AG09309 (cell line): ENCODE measurements at places on chromosomes 3 and 15.
A peak's percentile ranks its signal among the peaks of the same experiment; 100 is the strongest.

DNA sequence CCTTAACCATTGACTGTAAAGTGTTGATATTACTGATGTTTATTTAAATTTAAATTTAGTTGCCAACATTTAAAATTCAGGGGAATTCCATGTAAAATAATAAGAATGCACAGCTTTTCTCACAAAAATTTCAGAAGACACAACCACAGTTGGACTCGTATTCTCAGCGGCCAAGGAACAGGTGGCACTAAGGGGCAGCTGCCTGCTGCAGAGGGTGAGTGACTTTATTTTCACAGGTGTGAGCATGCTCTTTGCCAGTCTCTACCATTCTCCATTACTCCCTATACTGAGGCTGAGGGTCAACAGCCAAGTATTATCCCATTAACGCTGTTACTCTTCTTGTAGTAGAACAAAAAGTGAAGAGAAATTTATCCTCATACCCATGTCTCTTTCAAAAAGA is 92.1 kb upstream of the GADL1 start:
- DNase-seq: no peak

DNA sequence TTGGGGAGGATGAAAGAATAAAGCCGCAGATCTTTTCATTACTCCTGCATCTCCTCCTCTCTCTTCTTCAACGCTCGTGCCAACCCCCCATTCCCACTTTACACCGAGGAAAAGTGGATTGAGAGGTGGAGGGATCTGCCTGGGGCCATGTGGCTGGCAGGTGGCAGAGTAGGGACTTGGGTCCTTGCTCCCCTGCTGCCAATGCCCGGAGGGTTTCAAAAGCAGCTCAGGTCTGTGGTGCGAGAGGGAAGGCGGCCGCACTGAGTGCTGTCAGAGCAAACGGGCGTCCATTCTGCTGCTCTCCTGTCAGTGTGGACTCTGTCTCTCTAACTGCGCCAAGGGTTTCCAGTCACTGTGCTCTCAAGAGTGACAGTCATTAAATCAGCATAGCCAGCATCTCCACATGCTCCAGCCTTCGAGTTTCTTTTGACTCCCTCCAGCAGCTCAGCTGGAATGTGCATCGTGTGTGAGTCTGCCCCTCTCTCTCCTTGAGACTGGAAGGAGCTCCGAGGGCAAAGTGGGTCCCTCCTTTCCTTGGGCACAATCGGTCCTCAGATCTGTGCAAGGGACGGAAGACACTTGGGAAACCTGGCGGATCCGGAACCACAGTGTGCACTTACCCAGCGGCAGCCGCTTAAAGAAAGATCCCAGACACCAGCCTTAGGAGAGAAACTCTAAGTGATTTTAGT is 68.6 kb downstream of the VGLL4 start:
- DNase-seq: no peak

- DNase-seq: no peak
Measured at GRCh38 chr3:159991591-159991990, 3.0 kb downstream of the IL12A start.

DNA sequence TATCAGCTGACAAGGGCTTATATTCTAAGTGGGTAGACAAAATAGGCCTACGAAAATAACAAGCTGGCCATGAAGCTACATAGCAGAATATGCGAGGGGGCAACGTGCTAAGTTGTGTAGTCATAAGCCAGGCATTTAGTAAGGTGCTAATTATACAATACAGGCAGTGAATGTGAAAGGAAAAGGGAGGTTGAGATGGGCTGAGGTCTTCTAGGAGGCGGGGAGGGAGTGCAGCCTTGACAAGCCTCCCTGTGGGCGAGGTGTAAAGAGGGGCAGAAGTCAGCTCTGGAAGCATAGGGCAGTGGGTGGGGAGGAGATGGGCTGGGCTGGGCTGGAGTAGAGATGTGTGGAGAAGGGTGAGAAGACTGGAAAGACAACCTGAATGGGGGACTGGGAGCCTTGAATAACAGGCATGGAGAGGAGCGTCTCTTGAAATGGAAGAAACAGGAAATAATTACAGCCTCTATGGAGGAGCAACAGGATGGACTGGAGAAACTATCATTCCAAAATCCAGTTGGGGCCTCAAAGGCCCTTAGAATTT is 1.2 kb downstream of the TIGIT start:
- DNase-seq: no peak

DNA sequence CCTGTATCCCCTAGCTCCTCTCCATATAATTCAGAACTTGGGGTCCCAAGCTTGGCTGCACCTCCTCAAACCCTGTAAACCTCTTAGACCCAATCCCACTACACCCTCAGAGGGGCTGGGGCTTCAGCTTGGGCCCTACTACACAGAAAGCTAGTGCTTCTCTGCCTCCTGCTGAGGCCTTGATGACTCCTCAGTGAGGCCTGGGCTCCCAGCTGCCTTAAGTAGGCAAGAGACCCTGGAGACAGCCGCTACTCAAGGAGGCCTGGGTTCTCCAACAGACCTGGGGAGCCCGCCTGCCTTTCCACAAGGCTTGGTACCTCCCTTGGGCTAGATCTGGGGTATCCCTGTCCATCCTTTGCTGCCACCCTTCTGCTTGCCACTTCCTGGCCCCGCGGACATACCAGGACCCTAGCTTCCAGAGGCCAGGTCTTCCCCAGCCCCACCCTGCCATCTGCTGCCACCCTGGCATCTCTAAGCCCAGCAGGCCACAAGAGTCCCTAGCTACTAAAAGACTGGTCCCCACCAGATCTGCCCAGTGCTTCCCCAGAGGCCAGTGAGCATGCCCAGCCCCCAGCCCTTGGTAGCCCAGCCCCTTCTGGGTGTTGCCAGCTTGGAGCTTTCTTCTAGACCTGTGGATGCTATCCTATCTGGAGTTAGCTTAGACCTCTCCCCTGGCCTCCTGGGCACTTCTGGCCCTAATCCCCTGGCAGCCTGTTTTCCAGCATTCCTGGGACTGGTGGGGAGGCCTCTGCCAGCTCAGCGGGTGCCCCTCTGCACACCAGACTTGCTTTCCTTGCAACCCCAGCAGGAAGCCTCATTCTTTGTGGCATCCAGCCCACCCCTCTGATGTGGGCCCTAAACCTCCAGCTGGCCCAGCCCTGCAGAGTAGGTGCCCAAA is 13.7 kb downstream of the C15orf39 start:
- no peak for DNase-seq

DNA sequence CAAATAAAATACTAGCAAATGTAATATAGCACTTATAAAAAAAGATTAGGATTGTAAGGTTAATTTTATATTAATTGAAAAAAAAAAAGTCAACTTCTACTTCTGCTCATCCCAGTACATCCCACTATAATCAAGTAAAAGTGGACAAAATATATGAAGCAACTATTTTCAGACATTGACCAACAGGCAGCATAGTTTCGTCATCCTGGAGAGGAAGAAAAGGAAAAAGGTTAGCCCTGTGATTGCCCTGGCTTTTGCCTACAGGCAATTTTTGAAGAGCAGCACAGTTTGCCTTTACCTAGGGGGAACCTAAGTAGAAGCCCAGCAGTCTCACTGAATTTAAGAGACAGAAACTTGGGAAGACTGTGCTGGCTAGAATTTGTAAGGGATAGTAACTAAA is 52.2 kb upstream of the ACTC1 start:
- DNase-seq: no peak

- peak; percentile 66 for DNase-seq
Measured at GRCh38 chr15:52019394-52020220, 588 bp downstream of the MAPK6 start.

DNA sequence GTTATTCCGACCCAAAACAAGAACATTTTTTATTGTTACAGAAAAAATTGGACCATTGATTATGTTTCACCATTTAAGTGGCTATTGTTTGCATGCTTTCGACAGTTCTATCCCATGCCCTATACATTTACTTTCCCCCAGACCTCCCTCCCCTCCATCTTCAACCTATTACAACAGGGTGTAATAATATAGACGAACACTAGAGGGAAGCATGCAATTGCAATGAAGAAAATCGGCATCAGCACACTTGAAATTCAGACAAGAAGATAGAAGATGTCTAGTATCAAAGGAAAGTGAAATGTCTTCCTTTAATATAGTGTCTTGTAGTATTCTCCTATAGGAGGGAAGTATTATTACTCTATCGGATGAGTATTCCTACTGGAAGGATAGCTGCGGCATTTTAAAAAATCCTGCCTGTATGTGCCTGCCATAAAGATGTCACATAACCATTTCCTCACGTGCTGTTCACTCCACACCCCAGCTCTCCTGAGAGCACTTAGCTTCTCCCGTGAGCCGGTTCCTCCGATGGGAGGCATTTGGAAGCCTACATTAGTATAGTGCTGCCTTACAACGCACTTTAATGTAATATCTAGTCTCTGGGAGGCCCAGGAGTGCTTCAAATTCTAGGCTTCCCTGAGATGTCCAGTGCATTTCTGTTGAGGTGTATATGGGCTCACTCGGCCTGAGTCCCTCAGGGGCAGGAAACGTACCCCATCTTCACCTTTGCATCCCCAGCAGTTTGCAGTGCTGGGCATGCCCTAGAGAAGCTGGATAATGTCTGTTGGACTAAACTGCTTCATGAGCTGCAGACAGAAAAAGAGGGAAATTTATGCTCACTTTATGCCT is 17.8 kb upstream of the ERICH6 start:
- no peak for DNase-seq

GRCh38 chr3:35275768-35276167 is 363.6 kb upstream of the ARPP21 start:
- DNase-seq: no peak

DNA sequence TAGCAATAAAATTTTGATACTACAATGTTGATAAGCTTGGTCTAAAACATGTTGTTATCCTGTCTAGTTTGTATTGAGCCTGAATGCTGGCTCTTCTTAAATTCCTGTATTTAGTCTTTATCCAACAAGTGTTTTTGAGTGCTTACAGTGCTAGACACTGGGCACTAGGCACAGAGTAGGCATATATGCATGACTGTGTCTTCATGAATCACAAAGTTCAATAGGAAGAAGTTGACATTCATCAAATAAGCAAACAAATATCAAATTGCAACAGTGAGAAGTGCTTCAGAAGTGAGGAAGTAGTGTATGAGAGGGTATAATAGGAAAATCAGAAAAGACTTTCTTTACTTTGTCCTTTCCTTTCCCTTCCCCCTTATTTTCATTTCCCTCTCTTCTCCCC is 6.8 kb downstream of the CD96 start:
- DNase-seq: no peak

- DNase-seq: no peak
Measured at GRCh38 chr3:52400275-52400793, 44.6 kb downstream of the SEMA3G start.

- DNase-seq: no peak
Measured at GRCh38 chr3:123071146-123071545, 4.3 kb downstream of the PDIA5 start.

DNA sequence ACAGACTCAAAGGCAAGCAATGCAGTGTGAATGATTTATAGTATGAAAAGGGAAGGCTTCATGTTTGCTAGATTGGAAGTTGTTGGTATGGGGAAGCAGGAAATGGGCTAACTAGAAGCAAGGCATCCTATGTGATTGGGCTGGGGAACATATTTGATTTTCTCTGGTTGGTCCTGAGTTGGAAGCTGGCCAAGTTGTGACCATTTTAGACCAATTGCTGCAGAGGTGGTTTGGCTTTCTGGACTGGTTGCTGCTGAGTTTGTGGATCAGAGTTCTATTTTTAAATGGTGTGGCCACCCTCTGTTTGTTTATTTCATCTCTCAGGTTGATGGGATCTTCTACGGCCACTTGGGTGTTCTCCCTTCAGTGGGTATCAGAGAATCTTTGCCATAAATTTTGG is 39.7 kb downstream of the NUDT16 start:
- DNase-seq: no peak

DNA sequence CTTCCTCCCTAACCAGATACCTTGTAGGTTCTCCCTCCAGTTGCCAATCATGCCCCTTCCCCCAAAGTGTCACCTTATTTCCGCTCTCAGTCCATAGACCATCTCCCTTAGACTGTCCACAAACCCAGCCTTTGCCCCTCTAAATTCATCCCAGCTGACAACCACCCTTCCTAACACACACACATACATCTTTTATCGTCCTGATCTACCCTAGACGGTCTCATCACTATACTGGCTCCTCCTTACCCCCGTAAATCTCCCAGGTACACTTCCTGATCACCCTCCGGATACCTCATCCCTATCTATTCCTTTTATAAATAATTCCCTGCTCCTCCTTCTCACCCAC is 828 bp downstream of the THOC7 start:
- no peak for DNase-seq
